ENCODE measurements at places on chromosomes 13 and 19.
A peak's percentile ranks its signal among the peaks of the same experiment; 100 is the strongest.

DNA sequence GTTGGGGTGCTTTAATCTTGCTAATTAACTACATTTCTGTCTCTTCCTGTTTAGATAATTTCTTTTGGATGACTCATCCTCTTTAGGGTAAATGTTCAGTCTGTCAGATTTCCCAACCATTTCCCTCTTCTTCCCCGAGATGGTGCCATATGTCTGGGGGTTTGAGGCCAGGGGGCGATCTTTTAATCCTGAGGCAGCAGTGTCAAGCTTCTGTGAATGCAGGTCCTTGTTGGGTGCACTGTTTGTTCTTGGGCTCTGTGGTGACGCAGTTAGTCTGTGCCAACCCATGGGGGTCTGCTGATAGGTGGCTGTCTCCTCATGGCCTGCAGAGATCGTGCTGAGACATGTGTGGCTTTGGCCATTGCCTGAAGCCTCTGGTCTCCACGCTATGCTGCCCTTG, 420.4 kb downstream of the NDFIP2 start:
- DNase-seq: peak; percentile 17

- no peak for DNase-seq
Observed at GRCh38 chr19:48560095-48560530, 8.1 kb downstream of the SULT2B1 start.

DNA sequence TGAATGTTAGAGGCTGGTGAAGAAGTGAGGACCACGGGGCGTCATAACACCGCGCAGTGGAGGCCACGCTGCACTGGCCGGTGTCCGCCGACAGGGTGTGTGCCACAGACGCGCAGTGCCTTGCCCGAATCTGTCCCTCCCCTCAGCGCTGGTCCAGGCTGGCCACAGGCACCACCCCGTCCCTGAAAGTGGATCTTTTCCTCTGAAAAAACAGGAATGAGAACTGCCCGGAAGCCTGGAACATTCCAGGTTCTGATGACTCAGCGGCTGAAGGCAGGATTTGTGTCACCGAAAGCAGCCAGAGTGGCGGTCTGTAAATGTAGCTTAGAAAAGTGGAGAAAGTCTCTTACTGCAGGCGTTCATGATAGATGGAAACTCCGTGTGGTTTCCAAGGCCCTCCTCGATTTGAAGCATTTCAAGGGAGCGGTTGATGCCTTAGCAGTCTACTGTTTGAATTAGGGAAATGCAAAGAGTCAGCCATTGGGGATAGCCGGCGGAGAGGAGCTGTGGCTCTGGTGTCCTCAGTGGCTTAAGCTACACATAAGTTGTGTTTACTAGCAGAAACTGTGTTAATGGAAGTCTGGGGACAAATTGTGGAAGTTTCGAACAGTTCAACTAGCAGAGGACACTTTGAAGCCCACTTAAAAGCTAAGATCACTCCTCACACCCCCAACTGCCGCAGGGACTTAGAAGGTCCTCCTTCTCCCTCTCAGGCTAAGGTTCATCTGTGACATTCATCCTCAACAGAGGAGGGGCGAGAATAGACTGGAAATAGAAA, 70.8 kb downstream of the NUFIP1 start:
- DNase-seq: peak; percentile 86

DNA sequence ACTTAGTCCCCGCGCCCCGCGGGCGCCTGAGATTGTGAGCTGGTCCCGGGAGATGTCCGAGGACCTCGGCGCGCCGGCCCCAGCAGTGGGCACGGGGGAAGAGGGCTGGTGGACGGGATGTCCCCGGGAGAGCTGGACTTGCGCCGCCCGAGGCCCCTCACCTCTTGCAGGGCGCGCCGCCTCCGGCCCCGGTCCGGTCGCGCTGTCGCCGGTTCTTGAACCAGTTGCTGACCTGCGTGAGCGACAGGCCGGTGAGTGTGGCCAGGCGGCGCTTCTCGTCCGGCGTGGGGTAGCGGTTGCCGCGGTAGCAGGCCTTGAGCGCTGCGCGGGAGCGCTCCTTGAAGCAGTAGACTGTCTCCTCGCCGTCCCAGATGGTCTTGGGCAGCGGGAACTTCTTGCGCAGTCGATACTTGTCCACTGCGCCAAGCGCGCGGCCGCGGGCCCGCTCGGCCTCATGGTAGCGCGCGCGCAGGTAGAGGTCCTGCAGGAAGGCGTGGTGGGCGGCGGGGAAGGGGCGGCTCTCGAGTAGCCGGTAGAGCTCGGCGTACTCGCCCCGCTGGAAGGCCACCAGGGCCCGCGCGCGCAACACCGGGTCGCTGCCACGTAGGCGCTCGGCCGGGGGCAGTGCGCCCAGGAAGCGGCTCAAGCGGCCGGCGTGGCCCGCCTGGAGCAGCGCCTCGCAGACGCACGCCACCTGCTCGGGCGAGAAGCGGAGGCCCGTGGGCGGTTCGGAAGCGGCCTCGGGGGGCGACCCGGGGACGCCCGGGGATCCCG, 984 bp downstream of the SIX5 start:
- no peak for DNase-seq

- DNase-seq: no peak
Observed at GRCh38 chr13:114097893-114098688, 34.3 kb downstream of the RASA3 start.

DNA sequence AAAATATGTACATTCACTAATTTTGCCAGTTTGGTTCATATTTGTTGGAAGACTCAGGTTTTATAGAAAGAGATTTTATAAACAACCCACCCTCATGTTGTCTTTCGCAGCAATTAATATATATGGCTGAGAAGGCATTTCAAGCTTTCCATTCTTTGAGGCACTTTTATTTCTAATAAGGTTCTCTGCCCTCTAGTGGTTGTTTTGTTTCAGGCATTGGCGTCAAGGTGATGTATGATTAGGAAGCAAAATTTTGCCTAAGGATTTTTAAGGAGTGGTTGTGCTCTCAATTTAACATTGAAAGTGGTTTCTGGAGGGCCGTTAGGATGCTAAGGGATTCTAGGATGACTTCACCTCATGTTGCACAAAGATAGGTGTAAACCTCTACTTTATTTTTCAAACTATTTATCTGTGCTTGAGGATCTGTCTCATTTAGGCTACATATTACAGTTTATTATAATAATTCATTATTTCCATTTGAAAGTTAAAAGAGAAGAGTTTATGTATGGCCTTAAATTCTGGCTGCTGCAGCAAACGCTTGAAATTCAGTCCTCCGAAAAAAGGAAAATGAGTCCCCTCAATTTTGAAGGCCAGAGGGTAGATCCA, 35.9 kb downstream of the OXGR1 start:
- peak; percentile 45 for DNase-seq

DNA sequence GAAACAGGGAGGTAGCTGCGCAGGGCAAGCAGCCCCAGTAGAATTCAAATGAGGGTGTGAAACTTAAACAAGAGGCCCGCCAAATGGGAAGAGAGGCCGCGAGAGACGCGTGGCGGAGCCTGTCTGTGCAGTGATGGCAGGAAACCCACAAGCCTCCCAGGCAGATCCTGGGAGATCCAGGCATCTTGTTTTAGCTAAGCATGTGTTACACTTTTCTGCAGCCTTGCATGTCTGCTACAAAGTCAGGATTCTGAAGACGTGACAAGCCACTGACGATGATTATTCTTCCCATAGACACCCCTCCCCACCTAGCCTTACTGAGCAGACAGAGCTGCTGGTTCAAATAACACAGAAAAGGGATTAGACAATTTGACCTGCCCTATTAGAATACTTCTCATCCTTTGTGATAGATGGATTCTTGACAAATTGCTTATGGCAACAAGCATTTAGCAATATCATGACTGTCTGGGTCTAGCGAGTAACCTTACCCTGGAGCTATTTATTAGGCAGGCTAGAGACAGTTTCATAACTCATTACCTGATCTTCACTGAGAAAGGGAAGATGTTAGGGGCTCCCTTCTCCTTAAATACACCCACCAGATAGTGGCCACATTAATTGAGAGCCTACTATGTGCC, 185.2 kb upstream of the IRS2 start:
- no peak for DNase-seq

DNA sequence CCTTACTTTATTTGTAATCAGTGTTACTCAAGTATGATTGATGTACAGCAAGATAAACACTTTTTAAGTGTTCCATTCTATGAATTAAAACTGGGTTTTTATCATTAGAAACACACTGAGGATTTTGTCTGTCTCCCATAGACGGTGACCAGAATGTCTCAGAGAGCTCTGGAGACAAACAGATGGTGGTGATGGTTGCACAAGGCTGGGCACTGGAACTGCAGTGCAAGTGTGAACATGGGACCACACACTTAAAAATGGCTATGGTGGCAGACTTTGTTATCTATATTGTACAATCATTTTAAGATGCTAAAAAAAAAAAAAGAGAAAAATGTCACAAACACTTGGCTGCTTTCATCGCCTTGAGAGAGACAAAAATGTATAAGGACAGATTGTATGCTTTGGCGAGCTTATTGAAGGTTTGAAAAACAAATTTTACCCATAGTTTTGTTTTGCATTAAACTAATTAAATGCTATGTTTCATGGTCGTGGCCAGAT, 273.0 kb downstream of the SHISA2 start:
- no peak for DNase-seq

GRCh38 chr19:53193535-53194222, 521 bp upstream of the ZNF665 start:
- no peak for DNase-seq

DNA sequence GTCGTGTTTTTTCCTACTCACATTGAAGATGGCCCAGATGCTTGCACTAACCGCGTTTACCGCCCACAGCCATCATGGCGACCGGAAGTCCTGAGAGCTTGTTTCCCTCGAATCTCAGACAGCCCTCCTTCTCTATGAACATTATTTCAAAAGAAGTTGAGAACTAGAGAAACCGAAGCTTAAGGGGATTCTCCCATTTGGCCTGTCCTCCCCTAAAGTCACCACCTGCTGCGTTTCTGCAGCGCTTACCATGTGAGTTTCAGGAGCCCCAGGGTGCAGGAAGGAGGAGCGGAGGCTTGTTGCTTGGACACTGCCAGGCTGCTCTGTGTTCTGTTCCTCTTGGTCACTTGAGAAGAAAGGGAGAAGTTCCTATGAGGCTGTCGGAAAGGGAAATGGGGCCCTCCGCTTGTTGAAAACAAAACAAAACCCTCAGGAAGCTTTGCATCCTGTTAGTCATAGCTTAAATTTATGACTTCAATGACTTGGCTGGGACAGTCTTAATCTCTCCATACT, 6.2 kb downstream of the CARD8 start:
- DNase-seq: peak; percentile 94

GRCh38 chr19:42129399-42130253, 2.6 kb downstream of the POU2F2 start:
- DNase-seq: peak; percentile 86

- no peak for DNase-seq
Observed at GRCh38 chr13:44068169-44068568, 188.5 kb downstream of the LACC1 start.

GRCh38 chr13:51629491-51630287, 45.4 kb downstream of the WDFY2 start:
- no peak for DNase-seq

DNA sequence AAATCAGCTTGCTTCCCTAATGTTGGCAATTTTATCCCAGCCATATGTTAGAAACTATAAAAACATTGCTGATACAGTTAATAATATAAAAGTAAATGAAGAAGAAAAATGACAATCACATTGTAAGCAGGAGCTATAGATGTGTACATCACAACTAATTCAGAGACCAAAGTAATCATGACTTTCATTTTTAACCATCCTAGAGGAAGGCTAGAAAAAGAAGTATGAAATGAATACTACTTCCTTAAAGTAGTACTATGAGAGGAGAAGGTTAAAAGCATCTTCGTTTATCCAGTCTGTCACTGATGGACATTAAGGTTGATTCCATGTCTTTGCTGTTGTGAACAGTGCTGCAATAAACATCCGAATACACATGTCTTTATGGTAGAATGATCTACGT, 135.5 kb downstream of the IRS2 start:
- peak; percentile 50 for DNase-seq

GRCh38 chr13:46170268-46170667, 11.7 kb downstream of the LCP1 start:
- no peak for DNase-seq

DNA sequence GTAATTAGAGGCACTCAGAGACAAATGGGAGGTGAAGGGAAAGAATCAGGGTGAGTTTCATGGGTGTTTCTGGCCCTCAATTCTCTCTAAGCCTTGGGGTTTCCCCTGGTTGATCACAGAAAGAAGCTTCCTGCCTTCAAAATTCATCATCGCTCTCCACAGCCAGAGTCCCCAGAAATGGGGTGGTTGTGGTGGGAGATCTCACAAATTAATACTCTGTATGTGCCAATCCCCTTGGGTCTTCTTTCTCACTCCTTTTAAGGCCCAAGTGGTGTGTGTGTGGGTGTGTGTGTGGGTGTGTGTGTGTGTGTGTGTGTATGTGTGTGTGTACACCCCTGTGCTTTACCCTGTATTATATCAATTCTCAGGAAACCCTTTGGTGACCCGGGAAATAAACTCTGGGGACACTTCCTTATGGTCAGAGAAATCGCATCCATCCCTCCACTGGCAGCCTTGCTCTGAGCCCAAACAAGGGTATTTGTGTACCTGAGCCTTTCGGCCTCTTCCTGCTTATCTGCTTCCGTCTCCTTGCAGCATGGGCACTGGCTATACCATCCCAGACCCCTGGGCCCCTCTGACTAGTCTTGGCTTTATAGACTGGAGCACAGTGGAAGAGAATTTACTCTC, 2.8 kb upstream of the FCGBP start:
- peak; percentile 31 for DNase-seq

- DNase-seq: no peak
Observed at GRCh38 chr13:57264965-57265364, 98.0 kb downstream of the PRR20E start.

DNA sequence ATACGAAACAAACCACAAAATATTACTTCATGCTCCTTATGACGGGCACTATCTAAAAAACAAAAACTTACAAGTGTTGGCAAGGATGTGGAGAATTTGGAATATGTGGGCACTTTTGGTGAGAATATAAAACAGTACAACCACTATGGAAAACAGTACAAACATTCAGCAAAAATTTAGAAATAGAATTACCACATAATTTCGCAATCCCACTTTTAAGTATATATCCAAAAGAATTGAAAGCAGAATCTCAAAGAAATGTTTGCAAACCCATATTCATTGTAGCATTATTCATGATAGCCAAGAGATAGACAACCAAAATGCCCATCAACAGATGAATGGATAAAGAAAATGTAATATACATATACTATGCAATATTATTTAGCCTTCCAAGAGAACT, 1173.7 kb upstream of the PRR20A start:
- DNase-seq: no peak

DNA sequence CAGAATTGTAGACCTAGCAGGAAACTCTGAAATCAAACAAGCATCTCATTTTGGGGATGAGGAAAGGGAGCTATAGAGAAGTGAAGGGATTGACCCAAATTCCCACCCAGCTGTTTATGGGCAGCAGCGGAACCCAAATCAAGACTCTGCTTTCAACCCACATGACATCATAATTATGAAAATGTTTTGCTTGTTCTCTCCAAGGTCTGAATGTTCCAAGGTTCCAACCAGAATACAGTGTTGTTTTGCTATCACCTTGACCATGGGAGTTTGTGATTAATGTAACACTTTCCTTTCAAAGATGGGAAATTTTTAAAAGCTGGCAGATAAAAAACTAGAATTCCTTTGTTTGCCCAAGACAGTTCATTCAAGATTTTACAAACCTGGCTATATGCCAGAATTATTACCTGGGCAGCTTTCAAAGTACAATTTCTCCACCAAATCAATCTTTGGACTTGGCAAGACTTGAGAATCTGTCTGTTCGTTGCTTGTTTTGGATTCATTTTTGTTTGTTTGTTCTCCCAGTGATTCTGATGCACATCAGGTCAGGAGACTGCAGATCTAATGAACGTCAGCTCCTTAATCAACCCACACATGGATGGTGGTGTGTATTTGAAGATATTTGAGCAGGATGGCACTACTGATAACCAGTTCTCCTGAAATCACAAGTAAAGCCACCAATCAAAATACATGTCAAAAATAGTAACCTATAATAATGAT, 322.7 kb downstream of the FOXO1 start:
- DNase-seq: no peak

GRCh38 chr19:1116726-1117581, 13.2 kb downstream of the GPX4 start:
- no peak for DNase-seq
